ENCODE measurements at places on chromosomes 4 and X. TPM values are rescaled to one million over a fixed set of nuclear protein-coding genes. Genes with fewer than 3 reads are reported as not detected.

ADGRG4 gene
- total RNA-seq: not detected

CITED1 gene
- not detected for total RNA-seq

EFHC2 gene
- total RNA-seq: 0.11 TPM

UBL4A gene
- 41.6 TPM for total RNA-seq

CENPVL2 gene
- total RNA-seq: not detected

VCX3B gene
- not detected for total RNA-seq

TNIP3 gene
- total RNA-seq: not detected

CDK16 gene
- 156 TPM for total RNA-seq

GRCh38 chr4:93217431-93217830 lies 611.1 kb upstream of the ATOH1 start:
- no peaks in the 10 kb centered on the region for H3K36me3 ChIP-seq
- DNase-seq: no peak
- no peaks in the 10 kb centered on the region for H3K27me3 ChIP-seq
- no peaks in the 10 kb centered on the region for H3K4me1 ChIP-seq
- H3K27ac ChIP-seq: no peak overlapping the region

GRCh38 chr4:10069075-10069642 lies 47.4 kb downstream of the WDR1 start:
- peaks cover 58% of the 10 kb centered on the region for H3K36me3 ChIP-seq
- H3K4me3 ChIP-seq: no peak overlapping the region
- DNase-seq: no peak
- H3K27me3 ChIP-seq: no peaks in the 10 kb centered on the region
- no peaks in the 10 kb centered on the region for H3K4me1 ChIP-seq
- H3K27ac ChIP-seq: no peak overlapping the region

GRCh38 chr4:92265021-92265420 lies 38.7 kb upstream of the GRID2 start:
- H3K4me1 ChIP-seq: no peaks in the 10 kb centered on the region
- no peak overlapping the region for H3K4me3 ChIP-seq
- H3K36me3 ChIP-seq: no peaks in the 10 kb centered on the region
- H3K27ac ChIP-seq: no peak overlapping the region

DNA sequence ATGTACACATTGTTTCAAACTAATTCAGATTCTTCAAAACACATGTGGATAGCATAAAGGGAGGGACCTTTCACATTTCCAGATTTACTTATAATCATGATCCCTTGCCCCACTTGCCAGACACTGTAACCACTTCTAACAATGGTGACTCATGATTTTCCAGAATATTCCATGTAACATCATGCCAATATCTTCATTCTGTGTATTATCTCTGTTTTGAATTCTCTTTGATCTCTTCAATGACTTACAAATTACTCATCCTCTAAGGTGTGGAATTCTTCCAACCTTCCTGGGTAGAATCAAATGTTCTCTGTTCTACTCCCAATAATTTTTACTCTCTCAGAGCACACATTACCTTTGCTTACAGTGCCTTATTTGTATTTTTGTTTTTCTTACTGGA lies 517.1 kb downstream of the PCDH7 start:
- no peak for DNase-seq
- no peak overlapping the region for H3K27ac ChIP-seq
- H3K4me3 ChIP-seq: no peak overlapping the region

GRCh38 chr4:41989994-41990364 lies 351 bp upstream of the SLC30A9 start:
- H3K4me1 ChIP-seq: peaks cover 18% of the 10 kb centered on the region
- no peaks in the 10 kb centered on the region for H3K36me3 ChIP-seq
- no peaks in the 10 kb centered on the region for H3K27me3 ChIP-seq
- peak overlapping the region; percentile 90 for H3K4me3 ChIP-seq
- DNase-seq: no peak

GRCh38 chrX:43500996-43501694 lies 155.0 kb upstream of the MAOA start:
- no peak overlapping the region for H3K4me3 ChIP-seq
- H3K27me3 ChIP-seq: no peaks in the 10 kb centered on the region
- no peak overlapping the region for H3K27ac ChIP-seq
- H3K4me1 ChIP-seq: no peaks in the 10 kb centered on the region
- no peak for DNase-seq

GRCh38 chr4:111806331-111806730 lies 338.9 kb upstream of the FAM241A start:
- H3K36me3 ChIP-seq: no peaks in the 10 kb centered on the region
- no peak for DNase-seq
- H3K27ac ChIP-seq: no peak overlapping the region
- no peaks in the 10 kb centered on the region for H3K4me1 ChIP-seq
- H3K27me3 ChIP-seq: peaks cover 10% of the 10 kb centered on the region

- H3K36me3 ChIP-seq: no peaks in the 10 kb centered on the region
- no peak for DNase-seq
- H3K4me3 ChIP-seq: no peak overlapping the region
- H3K27me3 ChIP-seq: no peaks in the 10 kb centered on the region
- H3K4me1 ChIP-seq: peaks cover 2% of the 10 kb centered on the region
- H3K27ac ChIP-seq: no peak overlapping the region
These were observed 85.5 kb downstream of the CT47B1 start for GRCh38 chrX:120790118-120790517.

- no peaks in the 10 kb centered on the region for H3K27me3 ChIP-seq
- H3K36me3 ChIP-seq: no peaks in the 10 kb centered on the region
- no peaks in the 10 kb centered on the region for H3K4me1 ChIP-seq
- no peak overlapping the region for H3K27ac ChIP-seq
These were observed 15.6 kb downstream of the PJA1 start for GRCh38 chrX:69149466-69150280.

- H3K4me1 ChIP-seq: no peaks in the 10 kb centered on the region
- no peak for DNase-seq
- H3K36me3 ChIP-seq: no peaks in the 10 kb centered on the region
- no peak overlapping the region for H3K27ac ChIP-seq
These were observed 650.3 kb upstream of the FAM241A start for GRCh38 chr4:111494971-111495370.

DNA sequence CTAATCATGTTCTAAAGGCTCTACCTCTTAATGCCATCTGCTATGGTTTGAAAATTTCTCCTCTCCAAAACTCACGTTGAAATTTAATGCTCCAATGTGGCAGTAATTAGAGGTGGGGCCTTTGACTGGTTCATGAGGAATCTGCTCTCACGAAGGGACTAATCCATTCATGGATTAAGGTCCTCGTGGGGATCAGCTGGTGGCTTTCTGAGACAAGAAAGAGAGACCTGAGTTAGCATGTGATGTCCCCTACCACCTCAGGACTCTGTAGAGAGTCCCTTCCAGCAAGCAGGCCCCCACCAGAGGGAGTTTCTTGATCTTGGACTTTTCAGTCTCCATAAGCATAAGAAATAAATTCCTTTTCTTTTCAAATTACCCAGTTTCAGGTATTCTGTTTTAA lies 65.3 kb downstream of the WDFY3 start:
- DNase-seq: no peak
- H3K27me3 ChIP-seq: no peaks in the 10 kb centered on the region
- H3K4me3 ChIP-seq: no peak overlapping the region
- H3K4me1 ChIP-seq: no peaks in the 10 kb centered on the region
- peaks cover 6% of the 10 kb centered on the region for H3K36me3 ChIP-seq
- H3K27ac ChIP-seq: no peak overlapping the region

GRCh38 chr4:105765690-105766407 lies 57.3 kb downstream of the GSTCD start:
- peaks cover 9% of the 10 kb centered on the region for H3K4me1 ChIP-seq
- no peaks in the 10 kb centered on the region for H3K36me3 ChIP-seq
- DNase-seq: no peak
- H3K27ac ChIP-seq: peak overlapping the region; percentile 65
- no peaks in the 10 kb centered on the region for H3K27me3 ChIP-seq

DNA sequence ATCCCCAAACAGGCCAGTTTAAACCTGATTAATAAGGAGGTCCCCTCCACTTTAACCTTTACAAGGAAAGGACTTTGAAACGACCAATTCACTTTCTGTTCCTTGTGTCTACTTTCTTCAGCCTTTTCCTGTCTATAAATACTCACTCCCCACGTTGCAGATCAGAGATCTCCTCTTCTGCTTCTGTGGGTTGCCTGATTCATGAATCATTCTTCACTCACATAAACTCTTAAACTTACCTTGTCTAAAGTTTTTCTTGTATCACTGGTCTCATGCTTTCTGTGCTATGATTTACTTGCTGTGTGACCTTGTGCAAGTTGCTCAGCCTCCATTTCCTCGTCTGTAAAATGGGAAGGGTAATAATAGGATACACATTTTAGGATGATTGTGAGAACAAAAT lies 236.1 kb downstream of the QDPR start:
- H3K4me3 ChIP-seq: no peak overlapping the region
- DNase-seq: no peak
- no peaks in the 10 kb centered on the region for H3K36me3 ChIP-seq
- H3K27me3 ChIP-seq: no peaks in the 10 kb centered on the region
- H3K4me1 ChIP-seq: no peaks in the 10 kb centered on the region

DNA sequence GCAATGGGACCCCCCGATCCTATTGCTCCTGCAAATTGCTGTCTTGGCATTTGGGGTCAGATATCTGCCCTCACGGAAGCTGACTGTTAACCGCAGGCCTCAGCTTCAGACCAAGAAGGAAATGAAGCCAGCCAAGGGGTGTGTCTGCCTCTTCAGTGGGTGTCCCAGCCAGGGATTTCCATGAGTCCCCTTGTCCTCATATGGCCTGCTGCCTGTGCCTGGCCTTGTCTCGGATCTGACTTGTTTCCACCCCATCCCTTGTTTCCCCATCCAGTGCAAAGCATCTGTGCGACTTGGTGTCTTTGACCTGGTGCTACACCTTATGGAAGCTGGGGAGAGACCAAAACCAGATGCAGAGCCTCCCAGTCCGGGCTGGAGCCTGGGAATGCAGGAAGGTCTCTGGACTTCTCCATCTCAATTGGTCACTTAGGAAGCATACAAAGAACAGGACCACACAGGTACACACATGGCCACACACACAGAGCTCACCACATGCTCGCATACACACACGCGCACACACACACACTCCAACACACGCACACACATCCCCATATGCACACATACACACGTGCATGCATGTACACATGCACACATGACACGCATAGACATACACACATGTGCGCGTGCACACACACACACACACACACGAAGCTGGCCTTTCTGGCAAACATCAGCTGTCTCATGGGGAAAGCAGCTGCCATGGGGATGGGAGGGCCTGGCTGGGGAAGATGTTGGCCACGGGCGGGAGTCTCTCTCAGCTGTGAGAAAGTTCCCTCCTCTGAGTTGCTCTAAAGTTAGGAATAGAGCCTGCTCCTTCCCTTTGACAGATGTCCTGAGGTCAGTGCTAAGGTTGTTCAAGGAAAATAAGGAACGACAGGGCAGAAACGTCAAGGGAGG lies 65.5 kb downstream of the CRMP1 start:
- H3K27me3 ChIP-seq: no peaks in the 10 kb centered on the region
- no peak overlapping the region for H3K4me3 ChIP-seq
- DNase-seq: no peak
- no peaks in the 10 kb centered on the region for H3K36me3 ChIP-seq

- no peaks in the 10 kb centered on the region for H3K4me1 ChIP-seq
- peaks cover 23% of the 10 kb centered on the region for H3K27me3 ChIP-seq
- DNase-seq: no peak
- H3K27ac ChIP-seq: no peak overlapping the region
These were observed 132.2 kb upstream of the NDP start for GRCh38 chrX:44105228-44105913.

- DNase-seq: peak; percentile 53
- H3K4me3 ChIP-seq: peak overlapping the region; percentile 92
- peak overlapping the region; percentile 88 for H3K27ac ChIP-seq
- H3K36me3 ChIP-seq: no peaks in the 10 kb centered on the region
- peaks cover 7% of the 10 kb centered on the region for H3K4me1 ChIP-seq
These were observed 689 bp upstream of the TMA16 start for GRCh38 chr4:163493643-163494359.

GRCh38 chr4:159414305-159414704 lies 311.4 kb downstream of the RAPGEF2 start:
- no peak overlapping the region for H3K4me3 ChIP-seq
- H3K4me1 ChIP-seq: no peaks in the 10 kb centered on the region
- no peak overlapping the region for H3K27ac ChIP-seq
- DNase-seq: no peak
- no peaks in the 10 kb centered on the region for H3K36me3 ChIP-seq

GRCh38 chr4:39642885-39643552 lies 4.4 kb upstream of the SMIM14 start:
- H3K4me3 ChIP-seq: no peak overlapping the region
- H3K27ac ChIP-seq: no peak overlapping the region
- H3K36me3 ChIP-seq: peaks cover 16% of the 10 kb centered on the region
- H3K27me3 ChIP-seq: no peaks in the 10 kb centered on the region

DNA sequence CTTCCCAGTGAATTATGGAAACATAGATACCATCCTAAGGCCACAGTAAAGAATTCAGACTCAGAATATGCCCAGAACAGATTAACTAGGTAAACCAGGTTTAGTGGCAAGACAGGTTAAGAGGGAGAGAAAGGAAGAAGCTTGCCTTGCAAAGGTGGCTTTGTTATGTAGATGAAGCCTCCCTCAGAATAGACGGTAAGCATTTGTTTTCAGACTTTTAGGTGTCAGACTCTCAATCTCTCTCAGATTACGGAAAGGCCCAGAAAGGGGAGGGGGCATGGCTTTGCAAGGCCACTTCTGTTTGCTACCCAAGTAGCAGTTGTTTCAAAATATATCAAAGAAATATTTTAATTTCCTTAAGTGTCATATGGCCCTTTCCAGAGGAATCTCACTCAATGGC lies 457.1 kb upstream of the BOD1L1 start:
- DNase-seq: no peak
- no peaks in the 10 kb centered on the region for H3K27me3 ChIP-seq
- no peaks in the 10 kb centered on the region for H3K4me1 ChIP-seq
- no peak overlapping the region for H3K27ac ChIP-seq

DNA sequence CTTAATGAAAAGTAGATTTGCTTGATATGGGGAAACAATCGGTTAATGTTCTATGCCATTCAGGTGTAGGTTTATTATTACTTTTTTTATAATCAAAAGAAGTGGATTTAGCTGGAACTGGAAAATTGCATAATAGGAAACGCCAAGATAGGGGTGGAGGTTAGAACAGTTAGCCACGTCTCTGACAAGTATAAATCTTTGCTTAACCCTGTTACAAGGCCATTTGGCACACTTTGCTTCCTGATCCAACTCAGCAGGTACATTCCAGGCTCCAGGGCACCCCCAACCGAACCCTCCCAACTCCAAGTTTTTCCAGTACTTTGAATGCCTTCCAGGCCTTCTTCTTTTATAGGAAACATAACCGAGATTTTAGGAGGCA lies 50.6 kb upstream of the ACSL4 start:
- no peak overlapping the region for H3K27ac ChIP-seq
- no peak for DNase-seq
- H3K36me3 ChIP-seq: no peaks in the 10 kb centered on the region
- H3K4me1 ChIP-seq: no peaks in the 10 kb centered on the region
- H3K27me3 ChIP-seq: no peaks in the 10 kb centered on the region
- H3K4me3 ChIP-seq: no peak overlapping the region

GRCh38 chr4:180610324-180610723 lies 1632.9 kb upstream of the TENM3 start:
- H3K36me3 ChIP-seq: no peaks in the 10 kb centered on the region
- H3K4me3 ChIP-seq: no peak overlapping the region
- no peak for DNase-seq

Measured in psoas muscle (tissue), 8 donors.